ENCODE measurements at places on chromosomes 2 and 18.

DNA sequence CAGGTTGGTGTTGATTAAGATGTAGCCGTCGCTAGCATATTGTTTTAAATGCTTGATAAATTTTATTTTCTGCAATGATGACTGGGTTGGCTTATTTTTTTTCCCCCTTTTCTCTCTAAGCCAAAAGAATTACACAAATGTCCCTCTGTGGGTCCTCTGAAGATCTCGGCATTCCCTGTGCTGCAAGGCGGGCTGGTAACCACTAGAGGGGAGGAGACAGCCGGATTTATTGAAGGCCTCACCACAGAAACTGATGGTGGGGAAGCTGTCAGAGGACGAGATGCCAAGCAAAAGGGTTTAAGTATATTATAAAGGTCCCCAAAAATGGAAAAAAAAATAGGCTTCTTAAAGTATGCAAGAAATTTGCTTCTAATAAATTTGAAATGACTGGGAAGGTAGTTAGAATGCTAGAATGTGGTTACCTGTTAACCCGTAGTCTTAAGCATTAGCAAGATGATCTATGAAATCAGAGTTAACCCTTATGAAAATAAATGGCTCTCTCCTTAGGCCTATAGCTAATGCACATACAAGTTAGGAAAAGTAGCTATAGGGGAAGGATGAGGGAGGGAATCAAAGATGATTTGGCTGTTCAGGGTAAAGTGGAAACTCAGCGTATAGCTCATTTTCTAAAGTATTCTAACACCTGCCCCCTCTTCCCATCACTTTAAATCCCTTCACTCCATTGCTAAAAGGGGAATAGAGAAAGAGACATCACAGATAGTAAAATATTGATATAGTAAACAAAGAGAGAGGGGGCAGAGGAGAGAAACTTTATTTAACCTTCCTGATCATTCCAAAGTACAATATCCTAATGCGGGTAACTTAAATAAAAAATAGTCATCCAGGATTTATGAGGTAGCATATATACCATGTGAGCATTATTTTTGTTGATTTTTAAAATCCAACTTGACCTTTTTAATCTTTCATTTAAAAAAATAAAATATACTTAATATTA lies 894.5 kb upstream of the POU3F3 start:
- no peak overlapping the region for H3K4me3 ChIP-seq
- H3K36me3 ChIP-seq = no peaks in the 10 kb centered on the region
- DNase-seq = no peak
- H3K4me1 ChIP-seq = no peaks in the 10 kb centered on the region

- no peaks in the 10 kb centered on the region for H3K27me3 ChIP-seq
- H3K4me1 ChIP-seq = peaks cover 2% of the 10 kb centered on the region
- no peak for DNase-seq
These were observed 121.8 kb downstream of the TGFA start for GRCh38 chr2:70431716-70432347.

DNA sequence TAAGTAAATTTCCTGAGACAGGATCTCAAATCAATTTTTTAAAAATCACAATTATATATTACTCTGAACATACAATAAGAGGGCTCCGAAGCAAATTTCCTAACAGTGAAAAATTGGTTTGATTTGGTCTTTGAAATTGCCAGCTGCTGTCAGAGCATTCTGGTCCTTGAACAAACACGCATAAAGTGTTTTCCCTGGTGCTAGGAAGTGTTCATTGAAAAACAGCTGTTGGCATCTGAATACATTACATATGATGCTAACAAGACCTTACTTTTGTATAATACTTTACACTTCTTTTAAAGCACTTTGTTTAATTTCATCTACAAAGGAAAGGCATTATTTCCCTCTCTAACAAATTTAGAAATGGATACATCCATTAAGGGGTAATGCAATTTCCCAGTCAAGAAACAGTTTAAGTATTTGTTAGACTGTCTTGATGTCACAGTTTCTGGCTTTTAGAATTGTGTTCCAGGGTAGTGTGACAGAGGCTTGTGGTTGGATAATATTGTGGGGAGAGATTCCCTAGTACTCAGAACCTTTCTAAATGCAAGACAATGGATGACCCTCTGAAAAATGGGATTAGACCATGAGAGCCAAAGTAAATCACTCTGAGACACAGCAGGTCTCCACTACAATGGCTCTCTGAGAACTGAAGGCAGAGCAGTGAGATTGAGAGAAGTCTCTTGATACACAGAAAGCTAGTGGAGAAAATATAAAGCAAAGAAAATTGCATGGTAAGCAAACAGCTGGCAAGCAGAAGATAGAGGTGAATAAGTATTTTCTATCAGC lies 299.0 kb downstream of the TRIB2 start:
- H3K27ac ChIP-seq = no peak overlapping the region
- no peaks in the 10 kb centered on the region for H3K4me1 ChIP-seq
- H3K27me3 ChIP-seq = peaks cover 28% of the 10 kb centered on the region
- no peaks in the 10 kb centered on the region for H3K36me3 ChIP-seq
- no peak overlapping the region for H3K4me3 ChIP-seq
- DNase-seq = no peak

- H3K27me3 ChIP-seq = no peaks in the 10 kb centered on the region
- H3K4me3 ChIP-seq = no peak overlapping the region
- H3K4me1 ChIP-seq = peaks cover 3% of the 10 kb centered on the region
- peaks cover 15% of the 10 kb centered on the region for H3K36me3 ChIP-seq
These were observed 99.6 kb upstream of the MCFD2 start for GRCh38 chr2:47015206-47015605.

- DNase-seq = no peak
- H3K27ac ChIP-seq = no peak overlapping the region
- H3K4me1 ChIP-seq = peaks cover 2% of the 10 kb centered on the region
- H3K4me3 ChIP-seq = no peak overlapping the region
- peaks cover 4% of the 10 kb centered on the region for H3K27me3 ChIP-seq
These were observed 39.7 kb upstream of the SOCS6 start for GRCh38 chr18:70249118-70249517.

GRCh38 chr2:38016219-38016618 lies 59.7 kb downstream of the CYP1B1 start:
- H3K4me1 ChIP-seq = no peaks in the 10 kb centered on the region
- peaks cover 9% of the 10 kb centered on the region for H3K36me3 ChIP-seq
- no peaks in the 10 kb centered on the region for H3K27me3 ChIP-seq
- no peak overlapping the region for H3K4me3 ChIP-seq
- H3K27ac ChIP-seq = no peak overlapping the region
- no peak for DNase-seq

DNA sequence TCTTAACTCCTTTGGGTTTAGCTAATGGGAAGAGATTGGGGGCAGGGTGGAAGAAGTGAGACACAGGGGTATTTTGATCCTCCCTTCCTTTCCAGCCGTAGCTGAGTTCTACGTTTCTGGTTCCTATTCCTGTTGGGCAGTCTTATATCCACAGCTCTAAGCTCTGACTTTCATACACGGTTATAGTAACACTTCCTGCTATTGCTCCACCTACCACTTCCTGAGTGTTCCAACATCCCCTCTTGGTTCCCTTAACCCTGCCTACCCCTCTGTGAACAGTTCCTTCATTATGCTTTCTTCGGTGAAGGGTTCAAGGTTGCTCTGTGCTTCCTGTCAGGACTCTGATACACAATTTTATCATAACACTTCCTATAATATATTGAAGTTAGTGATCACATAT lies 205.1 kb downstream of the DNAH7 start:
- H3K27ac ChIP-seq = no peak overlapping the region
- no peak for DNase-seq
- no peak overlapping the region for H3K4me3 ChIP-seq
- H3K27me3 ChIP-seq = no peaks in the 10 kb centered on the region

- DNase-seq = no peak
- H3K4me1 ChIP-seq = peaks cover 8% of the 10 kb centered on the region
- H3K4me3 ChIP-seq = no peak overlapping the region
- H3K27ac ChIP-seq = no peak overlapping the region
- no peaks in the 10 kb centered on the region for H3K27me3 ChIP-seq
These were observed 7.2 kb upstream of the DCTN1 start for GRCh38 chr2:74387346-74387745.

DNA sequence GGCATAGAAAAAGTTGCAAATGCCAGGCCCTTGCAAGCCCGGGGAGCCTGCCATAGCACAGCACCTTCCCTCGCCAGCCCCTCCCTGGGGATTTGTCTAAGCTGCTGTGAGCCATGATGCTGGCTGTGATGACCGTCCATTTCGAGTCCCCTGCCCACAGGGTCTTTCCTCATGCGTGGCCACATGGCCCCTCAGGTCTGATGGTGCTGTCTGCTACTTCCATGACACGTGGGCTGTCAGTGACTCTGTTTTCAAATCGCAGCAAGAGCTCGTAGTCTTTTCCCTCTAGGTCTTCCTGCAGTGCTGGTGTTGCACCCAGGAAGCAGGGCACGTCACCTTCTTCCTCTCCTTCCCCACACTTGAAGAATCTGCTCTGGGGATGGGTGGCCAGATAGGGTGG lies 15.5 kb upstream of the GNAL start:
- DNase-seq = no peak
- no peaks in the 10 kb centered on the region for H3K4me1 ChIP-seq
- no peak overlapping the region for H3K27ac ChIP-seq

DNA sequence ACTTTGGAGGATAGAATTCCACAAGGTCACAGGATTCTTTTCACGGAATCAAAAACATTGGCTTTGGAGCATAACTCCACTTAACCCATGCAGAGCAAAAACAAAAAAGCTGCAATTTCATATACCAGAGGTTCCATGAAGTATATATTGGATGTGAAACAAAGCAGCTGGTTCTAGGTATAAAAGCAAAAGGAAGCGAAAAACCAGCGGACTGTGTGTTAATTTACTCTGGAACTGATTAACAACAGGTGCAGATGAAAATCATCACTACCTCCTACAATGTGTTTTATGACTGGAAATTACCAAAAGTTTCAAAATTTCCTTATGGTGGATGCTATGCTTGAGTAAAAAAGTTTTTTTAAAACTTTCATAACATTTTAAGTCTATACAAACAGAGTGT lies 54.4 kb upstream of the LINC00305 start:
- peaks cover 10% of the 10 kb centered on the region for H3K4me1 ChIP-seq
- H3K27me3 ChIP-seq = peaks cover 4% of the 10 kb centered on the region

DNA sequence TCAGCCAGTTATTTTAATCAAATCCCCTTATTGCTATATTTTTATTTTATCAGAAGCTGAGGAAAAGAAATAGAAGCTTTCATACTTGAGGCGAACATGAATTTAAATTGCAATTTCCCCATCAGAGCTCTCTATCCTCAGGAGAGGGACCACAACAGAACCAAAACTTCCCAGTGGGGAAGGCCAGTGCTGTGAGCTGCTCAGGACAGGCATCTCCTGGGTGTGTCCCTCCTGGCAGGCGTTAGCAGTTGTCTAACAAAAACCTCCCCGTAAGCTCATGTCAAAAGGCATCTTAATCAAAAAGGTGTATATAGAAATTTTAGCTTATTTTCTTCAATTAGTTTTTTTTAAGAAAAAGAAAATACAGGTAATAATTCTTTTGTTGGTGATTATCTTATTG lies 93.0 kb downstream of the PID1 start:
- no peak overlapping the region for H3K27ac ChIP-seq
- H3K4me3 ChIP-seq = no peak overlapping the region
- no peaks in the 10 kb centered on the region for H3K27me3 ChIP-seq
- H3K36me3 ChIP-seq = no peaks in the 10 kb centered on the region
- no peak for DNase-seq

DNA sequence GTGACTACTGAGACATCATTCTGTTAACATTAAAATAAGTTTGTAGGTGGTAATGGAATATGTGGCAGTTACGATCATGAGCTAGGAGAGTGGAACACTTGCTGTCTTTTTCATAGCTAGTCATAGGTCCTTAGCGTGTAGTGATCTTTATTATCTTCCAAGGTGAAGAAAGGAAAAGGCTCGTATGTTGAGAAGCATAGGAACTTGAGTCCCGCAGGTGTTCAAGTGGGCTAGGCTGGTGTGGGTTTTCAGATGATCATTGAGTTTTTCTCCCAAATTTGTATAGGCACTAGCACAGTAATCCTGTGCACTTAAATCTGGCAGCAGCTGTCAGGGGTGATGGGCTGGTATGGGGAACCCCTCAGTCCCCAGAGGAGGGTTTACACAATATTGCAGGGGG lies 10.9 kb downstream of the SLC20A1 start:
- H3K27ac ChIP-seq = peak overlapping the region; percentile 54
- H3K4me1 ChIP-seq = peaks cover 49% of the 10 kb centered on the region
- DNase-seq = no peak
- H3K27me3 ChIP-seq = no peaks in the 10 kb centered on the region

DNA sequence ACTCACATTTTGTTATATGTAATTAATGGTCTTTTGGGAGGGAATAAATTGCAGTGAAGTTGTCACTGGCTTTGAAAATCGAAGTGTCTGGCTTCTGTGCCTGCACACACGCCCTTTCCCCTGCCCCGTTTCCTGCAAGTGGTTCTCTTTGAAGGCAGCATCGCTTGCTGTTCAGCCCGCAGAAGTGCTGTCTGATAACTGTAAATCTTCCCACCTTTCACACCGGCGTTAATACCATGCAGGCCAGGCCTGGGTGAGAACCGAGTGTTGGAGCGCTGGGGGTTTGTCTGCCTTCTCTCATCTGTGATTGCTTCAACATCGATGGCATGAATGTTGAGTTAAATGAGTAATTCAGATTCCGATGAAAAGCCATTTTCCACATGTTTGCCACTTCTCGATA lies 37.9 kb upstream of the RPL31 start:
- no peaks in the 10 kb centered on the region for H3K36me3 ChIP-seq
- no peaks in the 10 kb centered on the region for H3K27me3 ChIP-seq
- no peak overlapping the region for H3K27ac ChIP-seq
- no peak for DNase-seq
- H3K4me1 ChIP-seq = peaks cover 3% of the 10 kb centered on the region
- H3K4me3 ChIP-seq = no peak overlapping the region

- no peaks in the 10 kb centered on the region for H3K36me3 ChIP-seq
- no peak for DNase-seq
- H3K27ac ChIP-seq = no peak overlapping the region
- H3K4me3 ChIP-seq = no peak overlapping the region
- peaks cover 15% of the 10 kb centered on the region for H3K27me3 ChIP-seq
These were observed 103.0 kb upstream of the TEX51 start for GRCh38 chr2:126795656-126796055.

DNA sequence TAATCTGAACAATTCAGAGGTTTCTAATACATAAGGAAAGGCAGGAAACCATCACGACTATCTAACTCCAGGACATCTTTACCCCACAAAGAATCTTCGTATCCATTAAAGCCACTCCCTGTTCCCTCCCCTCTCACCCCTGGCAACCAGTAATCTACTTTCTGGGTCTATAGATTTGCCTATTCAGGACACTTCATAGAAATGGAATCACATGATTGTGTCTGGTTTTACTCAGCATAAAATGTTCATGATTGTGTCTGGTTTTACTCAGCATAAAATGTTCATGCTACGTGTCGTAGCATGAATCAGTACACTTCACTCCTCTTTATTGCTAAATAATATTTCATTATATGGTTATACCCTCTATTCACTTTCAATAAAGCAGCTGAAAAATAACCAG lies 11.6 kb downstream of the FECH start:
- peaks cover 14% of the 10 kb centered on the region for H3K36me3 ChIP-seq
- no peak for DNase-seq
- H3K27me3 ChIP-seq = no peaks in the 10 kb centered on the region
- no peak overlapping the region for H3K27ac ChIP-seq
- no peak overlapping the region for H3K4me3 ChIP-seq

GRCh38 chr2:199309973-199310372 lies 147.8 kb downstream of the SATB2 start:
- no peak overlapping the region for H3K4me3 ChIP-seq
- DNase-seq = no peak
- no peak overlapping the region for H3K27ac ChIP-seq
- H3K4me1 ChIP-seq = no peaks in the 10 kb centered on the region
- H3K27me3 ChIP-seq = no peaks in the 10 kb centered on the region
- H3K36me3 ChIP-seq = no peaks in the 10 kb centered on the region

All from activated naive CD8-positive, alpha-beta T cell treated with anti-CD3 and anti-CD28 coated beads for 36 hours (primary cell).